ENCODE measurements at places on chromosomes 12 and 14.

GRCh38 chr12:40376533-40377267 lies 151.9 kb downstream of the LRRK2 start:
- peak; percentile 30 for DNase-seq

- DNase-seq, result no peak
These were observed 47.2 kb downstream of the ANKRD9 start for GRCh38 chr14:102462391-102462790.

DNA sequence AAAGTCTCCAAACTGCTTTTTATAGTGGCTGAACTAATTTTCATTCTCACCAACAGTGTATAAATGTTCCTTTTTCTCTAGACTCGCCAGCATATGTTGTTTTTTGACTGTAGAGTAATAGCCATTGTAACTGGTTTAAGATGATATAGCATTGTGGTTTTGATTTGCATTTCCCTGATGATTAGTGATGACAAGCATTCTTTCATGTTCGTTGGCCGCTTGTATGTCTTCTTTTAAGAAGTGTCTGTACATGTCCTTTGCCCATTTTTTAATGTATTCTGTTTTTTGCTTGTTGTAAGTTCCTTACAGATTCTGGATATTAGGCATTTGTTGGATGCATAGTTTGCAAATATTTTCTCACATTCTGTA lies 404.9 kb downstream of the FLRT2 start:
- DNase-seq, result no peak

GRCh38 chr12:119231774-119232173 lies 53.0 kb downstream of the HSPB8 start:
- DNase-seq, result no peak

GRCh38 chr12:12784911-12785814 lies at the start of gene APOLD1:
Gene APOLD1, plus strand, starts transcription at chr12:12785659. Its CDS starts 33 bp downstream, at chr12:12785692.
- no peak for DNase-seq

DNA sequence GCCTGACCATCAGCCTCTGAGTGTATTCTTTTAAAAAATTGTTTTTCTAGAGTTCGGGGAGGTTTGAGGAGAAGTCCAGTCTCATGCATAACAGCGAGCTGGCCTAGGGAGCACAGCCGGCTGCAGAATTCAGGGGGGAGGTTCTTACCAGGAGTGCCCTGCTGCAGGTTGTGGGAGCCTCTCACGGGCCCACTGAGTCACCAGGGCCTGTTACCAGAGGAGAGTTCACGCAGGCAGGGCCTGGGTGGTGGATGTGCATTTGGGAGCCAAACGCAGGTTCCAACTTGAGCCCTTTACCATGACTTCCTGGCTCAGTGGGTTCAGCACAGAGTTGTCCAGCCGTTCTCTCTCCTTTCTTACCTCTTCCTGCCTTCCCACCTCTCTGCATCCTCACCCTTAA lies 14.4 kb downstream of the CD9 start:
- DNase-seq, result no peak

GRCh38 chr12:28650906-28651305 lies 460.6 kb downstream of the CCDC91 start:
- DNase-seq, result no peak

DNA sequence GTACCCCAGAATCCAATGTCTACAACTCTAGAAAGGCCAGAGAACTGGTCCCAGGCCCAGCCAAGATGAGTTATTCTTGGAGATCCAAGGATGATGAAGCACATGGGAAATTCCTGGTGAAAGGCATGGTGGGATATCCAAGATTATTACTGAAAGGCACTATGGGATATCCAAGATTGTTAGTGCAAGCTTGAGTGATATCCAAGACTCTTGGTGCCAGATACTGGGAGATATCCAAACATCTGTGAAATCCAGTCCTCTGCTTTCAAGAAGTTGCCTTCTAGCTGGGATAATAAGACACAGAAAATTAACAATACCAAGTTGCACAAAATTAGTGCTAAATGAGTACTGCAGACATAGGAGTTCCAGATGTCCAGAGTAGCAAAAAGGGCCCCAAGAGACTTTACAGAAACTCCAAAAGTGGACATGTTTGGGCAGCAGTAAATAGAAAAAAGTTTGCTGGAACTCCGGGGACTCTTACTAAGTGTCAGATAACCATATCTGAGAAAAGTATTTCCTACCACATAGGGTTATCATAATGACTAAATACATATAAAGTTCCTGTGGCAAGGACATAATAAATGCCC lies 34.6 kb downstream of the PHLDA1 start:
- no peak for DNase-seq

DNA sequence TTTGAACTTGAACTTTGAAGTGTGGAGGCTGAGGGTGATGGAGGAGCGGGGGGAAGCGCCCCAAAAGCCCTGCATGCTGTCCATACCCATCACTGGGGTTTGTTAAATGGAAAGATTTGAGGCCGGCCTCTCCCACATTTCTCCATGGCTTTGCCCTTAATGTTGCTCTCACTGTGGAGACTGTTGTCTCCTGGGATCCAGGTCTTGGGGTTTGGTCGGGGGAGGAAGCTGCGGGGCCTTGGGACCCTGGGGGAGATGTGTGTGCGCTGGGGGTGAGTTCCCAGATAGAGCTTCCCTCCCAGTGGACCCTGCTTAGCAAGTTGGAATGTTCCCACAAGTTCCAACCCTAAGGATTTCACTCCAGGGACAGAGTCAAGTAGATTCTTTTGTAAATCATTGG lies 28.0 kb upstream of the LRTM2 start:
- DNase-seq, result no peak
